Adrenal gland (tissue), 19 donors: ENCODE measurements at places on chromosomes 11 and 22.

- DNase-seq: peak; percentile 30
Measured at GRCh38 chr11:118436639-118437207, 431 bp downstream of the KMT2A start.

DNA sequence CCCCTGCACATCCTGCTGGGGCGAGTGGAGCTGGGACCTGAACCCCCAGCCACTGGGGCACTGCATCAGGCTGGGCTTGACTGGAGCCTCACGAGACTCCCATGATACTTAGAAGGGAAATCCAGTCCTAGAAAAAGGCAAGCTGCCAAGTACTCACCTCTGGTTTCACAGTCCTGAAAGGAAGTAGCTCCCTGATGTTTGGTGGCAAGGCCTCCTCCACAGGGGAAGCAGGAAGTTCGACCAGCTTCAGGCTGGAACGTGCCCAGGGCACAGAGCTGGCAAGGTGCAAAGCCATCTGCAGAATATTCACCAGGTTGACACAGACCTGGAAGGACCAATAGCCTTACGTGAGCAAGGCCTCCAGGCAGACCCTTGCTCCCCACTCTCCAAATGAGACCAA is 26.8 kb upstream of the NRIP3 start:
- no peak for DNase-seq

DNA sequence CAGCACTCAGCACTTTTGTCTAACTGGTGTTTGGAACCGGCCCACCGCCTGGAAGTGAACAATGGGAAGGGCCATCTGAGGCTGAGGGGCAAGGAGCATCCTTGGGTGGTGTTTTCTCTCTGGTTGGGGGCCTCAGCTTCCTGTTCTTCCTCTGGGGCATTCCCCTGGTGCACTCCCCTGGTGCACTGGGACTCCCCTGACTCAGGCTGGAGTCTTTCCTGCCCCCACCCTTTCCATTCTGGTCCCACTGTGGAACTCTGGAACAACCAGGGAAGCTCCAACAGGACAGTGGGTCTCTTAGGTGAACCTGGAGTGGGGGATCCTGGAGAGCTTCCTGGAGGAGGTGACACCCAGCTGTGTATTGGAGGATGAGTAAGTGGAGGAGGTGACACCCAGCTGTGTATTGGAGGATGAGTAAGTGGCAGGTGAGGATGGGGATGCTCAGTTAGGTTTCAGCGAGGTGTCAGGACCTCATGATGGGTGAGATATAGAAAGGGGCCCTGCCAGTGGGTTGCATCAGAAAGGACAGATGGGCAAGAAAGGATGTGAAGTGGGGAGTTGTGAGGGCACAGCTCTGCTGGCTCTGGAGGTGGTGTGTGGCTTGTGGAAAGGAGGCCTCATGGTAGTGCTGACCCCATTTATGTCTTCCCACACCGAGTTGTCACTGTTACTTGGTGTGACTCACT is 132.1 kb downstream of the OSBP2 start:
- no peak for DNase-seq

GRCh38 chr11:118648291-118648690 is 31.2 kb downstream of the TREH start:
- no peak for DNase-seq

GRCh38 chr11:121352251-121352891 is 59.8 kb downstream of the SC5D start:
- DNase-seq: no peak

GRCh38 chr22:17925431-17925841 is 98.9 kb downstream of the MICAL3 start:
- DNase-seq: peak; percentile 36

DNA sequence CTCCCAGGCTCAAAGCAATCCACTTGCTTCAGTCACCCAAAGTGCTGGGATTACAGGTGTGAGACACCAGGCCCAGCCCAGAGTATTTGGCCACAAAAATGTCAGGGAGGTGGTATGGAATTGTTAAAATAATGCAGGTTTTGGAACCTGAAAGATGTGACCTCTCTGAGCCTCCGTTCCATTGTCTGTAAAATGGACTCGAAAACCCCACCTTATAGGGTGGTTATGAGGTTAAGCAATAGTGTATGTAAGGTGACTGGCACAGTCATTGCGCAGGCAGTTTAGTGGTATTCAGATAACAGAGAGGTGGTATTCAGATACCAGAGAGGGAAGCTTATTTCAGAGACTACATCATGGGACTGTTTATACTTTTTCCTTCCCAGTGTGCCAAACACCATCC is 52.5 kb upstream of the PRSS23 start:
- no peak for DNase-seq

DNA sequence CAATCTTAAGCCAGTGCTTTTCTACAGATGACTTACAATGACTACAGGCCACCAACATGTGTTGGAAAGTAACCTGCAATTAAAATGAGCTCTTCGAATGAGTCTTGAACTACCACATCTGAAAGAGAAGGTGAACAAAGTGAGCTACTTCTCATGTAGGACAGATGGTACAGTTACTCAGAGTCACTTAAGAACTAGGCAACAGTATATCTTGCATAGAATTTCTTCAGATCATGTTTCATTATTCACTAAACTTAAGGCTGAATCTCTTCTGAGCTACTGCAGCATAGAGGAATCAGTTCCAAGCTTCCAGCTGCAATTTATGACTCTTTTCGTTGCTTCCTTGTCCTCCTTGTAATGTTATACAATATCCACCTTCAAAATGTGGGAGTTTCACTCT is 270.9 kb downstream of the TTC28 start:
- no peak for DNase-seq

DNA sequence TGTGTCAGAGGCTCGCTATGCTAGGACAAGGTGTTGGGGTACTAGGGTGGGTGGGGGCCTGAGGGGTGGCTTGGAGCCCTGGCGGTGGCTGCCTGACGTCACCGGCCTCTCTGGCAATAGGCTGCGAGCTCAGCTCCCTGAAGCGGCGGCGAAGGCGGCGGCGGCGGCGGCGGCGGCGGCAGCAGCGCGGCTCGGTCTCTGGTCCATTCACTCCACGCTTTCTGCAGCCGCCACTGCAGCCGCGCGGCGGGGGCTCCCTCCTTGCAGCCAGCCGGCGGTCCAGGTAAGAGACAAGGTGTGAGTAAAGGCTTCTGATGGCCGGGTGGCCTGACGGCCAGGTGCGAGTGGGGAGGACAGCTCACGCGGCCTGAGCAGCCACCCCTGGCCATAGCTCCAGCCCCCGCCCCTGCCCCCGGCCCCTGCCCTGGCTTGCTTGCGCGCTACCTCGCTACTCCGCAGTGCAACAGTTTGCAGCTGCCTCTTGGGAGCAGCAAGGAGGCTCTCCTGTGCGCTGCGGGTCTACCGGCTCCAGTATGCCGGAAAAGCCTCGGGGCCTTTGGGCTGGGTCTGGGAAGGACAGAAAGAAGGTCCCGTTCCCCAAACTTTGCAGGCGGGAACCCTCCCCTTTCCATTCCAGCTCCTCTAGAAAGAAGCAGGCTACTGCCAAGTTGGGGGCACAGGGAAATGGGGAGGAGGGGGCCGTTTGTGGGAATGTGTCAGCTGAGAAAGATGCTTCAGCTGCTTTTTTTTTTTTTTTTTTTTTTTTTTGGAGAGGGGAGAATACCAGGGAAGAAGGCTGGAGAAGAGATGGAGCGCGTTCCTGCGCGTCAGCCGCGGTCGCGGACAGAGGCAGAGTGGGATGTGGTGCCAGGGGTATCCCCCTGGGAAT is at the start of gene C11orf87:
C11orf87 (plus strand) TSS at position 210 of the 889 bp plus-strand sequence. CDS start 1,444 bp downstream, outside the sequence.
- DNase-seq: no peak

DNA sequence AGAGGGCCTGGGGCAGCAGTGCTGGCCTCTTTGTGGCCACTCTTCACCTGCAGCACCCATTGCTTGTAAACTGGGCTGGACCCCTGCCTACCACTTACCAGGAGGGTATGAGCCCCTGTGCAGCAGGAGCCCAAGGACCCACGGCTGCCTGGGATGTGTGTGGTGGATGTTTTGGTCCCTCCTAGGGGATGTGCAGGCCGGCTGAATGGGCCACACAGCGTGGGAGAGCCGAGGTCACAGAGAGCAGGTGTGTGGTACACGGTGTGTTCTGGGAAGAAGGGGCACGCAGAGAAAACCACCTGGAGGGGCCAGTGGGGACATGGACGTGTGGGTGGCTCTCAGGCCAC is 19.3 kb upstream of the GNB1L start:
- DNase-seq: no peak

DNA sequence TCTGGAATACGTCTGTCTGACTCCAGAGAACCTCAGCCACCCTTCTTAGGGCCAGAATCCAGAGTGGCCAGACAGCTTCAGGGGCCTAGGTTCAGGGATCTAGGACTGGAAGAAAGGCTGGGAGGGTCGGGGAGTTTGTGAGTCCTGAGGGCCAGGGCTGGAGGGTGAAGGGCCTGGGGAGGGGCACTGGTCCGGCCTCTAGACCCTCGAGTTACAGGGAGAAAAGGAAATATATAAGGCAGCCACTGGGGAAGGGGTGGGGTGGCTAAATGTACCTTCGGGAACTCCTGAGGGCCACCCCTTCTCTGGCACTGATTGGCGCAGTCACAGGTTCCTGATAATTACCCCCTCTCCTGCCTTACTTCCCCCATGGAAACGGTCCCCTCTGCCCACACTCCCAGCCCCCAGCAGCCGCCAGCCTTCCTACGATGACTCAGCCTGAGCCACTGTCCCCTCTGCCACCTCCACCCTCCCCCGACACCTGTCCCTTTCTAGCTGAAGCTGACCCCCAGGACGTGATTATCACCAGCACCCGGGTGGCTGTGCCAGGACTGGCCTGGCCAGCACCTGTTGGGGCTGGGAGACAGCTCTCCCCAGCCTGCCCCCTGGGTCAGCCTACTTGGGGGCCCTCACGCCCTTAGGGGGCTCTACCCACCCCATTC is 26.4 kb downstream of the MB start:
- no peak for DNase-seq

DNA sequence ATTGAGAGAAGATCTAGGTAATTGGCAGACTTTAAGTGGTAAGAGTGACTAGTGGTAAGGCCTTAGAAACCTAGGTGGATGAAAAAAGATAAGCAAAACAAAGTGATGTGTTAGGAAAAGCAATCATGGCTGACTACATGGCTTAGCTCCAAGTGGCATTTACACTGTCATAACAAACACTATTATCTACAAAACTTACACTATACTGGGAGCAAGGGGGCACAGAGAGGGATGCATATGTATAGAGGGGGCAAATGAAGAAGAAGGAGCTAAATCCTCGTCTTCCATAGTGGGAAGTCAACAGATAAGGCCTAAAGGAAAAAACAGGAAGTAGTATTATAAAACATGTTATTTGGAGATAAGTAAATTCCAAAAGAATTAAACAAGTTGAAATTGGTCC is 32.5 kb downstream of the ADORA2A start:
- no peak for DNase-seq

GRCh38 chr11:111641339-111642015 is 39.2 kb downstream of the SIK2 start:
- DNase-seq: no peak

GRCh38 chr22:29478326-29479276 is 1.4 kb upstream of the NEFH start:
- DNase-seq: peak; percentile 48

DNA sequence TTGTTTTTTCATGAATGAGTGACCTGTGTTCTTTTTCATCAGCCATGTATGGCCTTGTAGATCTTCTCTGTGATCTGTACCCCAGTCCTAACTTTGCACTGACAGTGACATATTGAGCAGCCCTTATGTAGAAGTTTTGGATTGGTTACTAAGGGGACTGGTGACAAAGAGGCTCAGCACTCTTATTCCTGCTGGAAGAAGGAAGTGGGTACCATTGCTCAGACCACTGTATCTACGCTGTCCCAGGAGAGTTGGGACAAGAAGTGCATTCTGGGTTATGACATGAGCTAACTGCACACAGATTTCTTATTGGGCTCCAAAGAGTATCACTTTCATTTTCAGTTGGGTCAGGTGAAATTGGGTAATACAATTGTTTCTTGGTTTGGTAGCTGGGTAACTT is 107.8 kb upstream of the RASSF10 start:
- DNase-seq: no peak

DNA sequence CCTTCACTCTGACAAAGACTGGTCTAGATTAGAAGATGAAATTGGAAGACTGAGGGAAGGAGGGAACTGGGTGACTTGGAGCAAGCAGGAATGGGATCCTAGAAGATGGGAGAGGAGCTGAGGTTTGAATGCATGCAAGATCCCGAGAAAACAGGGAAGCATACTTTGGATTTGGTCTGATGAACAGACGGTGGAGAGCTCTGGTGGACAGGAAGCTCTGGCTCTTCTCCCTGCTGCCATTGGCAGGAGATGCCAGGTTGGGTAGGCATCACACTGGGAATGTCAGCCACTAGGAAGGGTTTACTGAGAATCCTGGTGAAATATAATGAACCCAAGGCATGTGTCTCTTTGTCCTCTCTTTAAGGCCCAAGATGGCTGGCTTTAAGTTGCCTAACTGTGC is 16.5 kb downstream of the NAV2 start:
- no peak for DNase-seq

- no peak for DNase-seq
Measured at GRCh38 chr22:20642668-20643179, 131.2 kb upstream of the SERPIND1 start.

DNA sequence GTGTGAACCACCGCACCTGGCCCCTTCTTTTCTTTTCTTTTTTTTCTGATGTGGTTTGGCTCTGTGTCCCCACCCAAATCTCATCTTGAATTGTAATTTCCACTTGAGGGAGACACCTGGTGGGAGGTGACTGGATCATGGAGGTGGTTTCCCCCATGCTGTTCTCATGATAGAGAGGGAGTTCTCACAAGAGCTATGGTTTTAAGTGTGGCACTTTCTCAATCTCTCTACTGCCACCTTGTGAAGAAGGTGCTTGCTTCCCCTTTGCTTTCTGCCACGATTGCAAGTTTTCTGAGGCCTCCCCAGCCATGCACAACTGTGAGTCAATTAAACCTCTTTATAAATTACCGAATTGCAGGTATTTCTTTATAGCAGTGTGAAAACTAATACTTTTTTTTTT is 4.9 kb upstream of the TCN2 start:
- DNase-seq: no peak

DNA sequence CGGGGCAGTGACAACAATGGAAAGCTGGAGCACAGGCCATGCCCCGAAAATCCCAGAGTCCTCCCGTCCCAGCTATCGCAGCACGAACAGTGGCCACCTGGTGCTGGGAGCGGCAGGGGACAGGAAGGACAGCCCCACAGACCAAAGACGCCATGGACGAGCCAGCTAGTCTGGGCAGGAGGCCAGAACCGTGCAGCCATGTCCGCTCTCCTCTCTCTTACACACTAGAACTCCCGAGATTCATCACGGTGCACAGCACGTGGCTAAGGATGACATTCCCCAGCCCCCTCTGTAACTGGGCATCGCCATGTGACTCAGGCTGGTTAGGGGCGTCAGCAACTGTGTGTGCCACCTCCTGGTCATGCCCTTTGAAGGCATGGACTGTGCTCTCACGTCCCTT is 4.6 kb downstream of the CDPF1 start:
- peak; percentile 74 for DNase-seq

DNA sequence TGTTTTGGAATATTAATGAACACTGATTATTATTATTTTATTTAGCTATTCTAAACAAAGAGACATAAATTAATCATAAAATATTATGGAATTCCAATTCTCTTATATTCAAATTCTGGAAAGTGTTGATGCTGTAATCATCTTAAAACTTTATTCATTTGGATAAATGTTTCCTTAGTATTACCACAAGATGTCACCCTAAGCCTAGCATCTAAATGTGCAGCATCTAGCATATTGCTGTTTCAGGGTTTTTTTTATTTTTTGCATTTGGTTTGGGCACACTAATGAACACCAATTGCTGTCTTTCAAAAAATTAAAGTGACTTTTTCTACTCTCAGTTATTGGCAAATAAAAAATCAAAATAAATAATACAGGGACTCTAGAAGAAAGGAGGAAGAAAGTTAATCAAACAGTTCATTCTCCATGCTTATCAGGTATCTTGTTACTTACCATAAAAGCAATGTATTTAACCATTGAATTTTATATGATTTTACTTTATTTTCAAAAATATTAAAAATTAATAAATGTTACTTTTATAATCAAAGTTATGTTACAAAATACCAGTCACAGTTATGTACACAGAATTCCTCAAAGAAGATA is 31.8 kb downstream of the DLG2 start:
- DNase-seq: no peak
